Foreskin fibroblast (primary cell): ENCODE measurements at places on chromosomes 2 and 18.

DNA sequence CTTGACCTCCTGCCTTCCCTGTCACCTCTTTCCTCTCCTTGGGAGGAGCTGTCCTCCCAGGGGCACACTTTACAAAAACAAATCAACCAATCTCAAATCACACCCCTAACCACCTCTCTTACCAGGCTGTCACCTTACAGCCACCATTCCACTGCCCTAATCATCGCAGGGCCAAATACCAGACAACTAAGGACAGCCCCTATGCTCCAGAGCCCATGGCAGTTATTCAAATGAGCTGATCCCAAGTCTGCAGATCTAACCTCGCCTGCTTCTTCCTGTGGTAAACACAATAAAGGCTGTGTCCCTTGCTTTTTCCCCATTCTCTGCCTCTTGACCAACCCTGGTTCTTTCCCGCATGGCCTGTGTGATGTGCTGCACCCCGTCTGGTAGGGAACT lies 154.2 kb upstream of the CNTNAP5 start:
- DNase-seq, result no peak

- DNase-seq, result peak; percentile 9
Measured at GRCh38 chr18:50218432-50219197, 23.7 kb upstream of the MYO5B start.

- no peak for DNase-seq
Measured at GRCh38 chr2:117921520-117921919, 92.3 kb downstream of the CCDC93 start.

DNA sequence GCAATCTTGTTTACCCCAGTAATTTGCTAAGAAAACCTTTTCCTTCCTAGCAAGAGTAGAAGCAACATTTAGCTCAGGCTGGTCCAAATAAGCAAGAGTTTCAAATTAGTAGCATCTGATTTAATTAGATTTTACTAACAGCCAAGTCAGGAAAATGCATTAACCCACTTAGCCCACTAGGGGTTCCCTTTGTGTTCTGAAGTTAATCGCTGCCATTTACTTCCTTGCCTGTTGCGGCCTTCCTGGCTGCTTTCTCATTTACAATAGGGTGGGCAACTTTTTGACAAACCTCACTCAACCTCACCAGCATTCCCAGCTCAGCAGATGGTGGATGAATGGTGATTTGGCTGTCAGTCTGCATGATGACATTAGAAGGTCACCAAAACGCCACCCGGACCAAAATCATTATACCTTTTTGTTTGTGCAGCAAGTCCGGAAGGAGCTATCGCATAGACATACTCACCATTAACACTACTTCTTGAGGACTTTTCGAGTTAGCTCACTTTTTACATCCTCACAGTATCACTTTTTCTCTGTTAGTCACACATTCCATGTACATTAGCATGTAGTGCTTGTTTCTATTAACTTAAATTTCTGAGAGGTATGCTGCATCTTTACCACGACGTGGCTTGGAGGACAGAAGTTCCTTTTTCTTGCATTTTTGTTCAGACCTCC lies 101.5 kb upstream of the SETBP1 start:
- peak; percentile 69 for DNase-seq

- DNase-seq, result no peak
Measured at GRCh38 chr18:31773774-31774476, 13.2 kb upstream of the SLC25A52 start.
